Hematopoietic multipotent progenitor cell treated with erythropoietin and hydrocortisone succinate and interleukin-3 and kit ligand, for 8 days (in vitro differentiated cells): ENCODE measurements at places on chromosomes 2 and 18.
A peak's percentile ranks its signal among the peaks of the same experiment; 100 is the strongest.

DNA sequence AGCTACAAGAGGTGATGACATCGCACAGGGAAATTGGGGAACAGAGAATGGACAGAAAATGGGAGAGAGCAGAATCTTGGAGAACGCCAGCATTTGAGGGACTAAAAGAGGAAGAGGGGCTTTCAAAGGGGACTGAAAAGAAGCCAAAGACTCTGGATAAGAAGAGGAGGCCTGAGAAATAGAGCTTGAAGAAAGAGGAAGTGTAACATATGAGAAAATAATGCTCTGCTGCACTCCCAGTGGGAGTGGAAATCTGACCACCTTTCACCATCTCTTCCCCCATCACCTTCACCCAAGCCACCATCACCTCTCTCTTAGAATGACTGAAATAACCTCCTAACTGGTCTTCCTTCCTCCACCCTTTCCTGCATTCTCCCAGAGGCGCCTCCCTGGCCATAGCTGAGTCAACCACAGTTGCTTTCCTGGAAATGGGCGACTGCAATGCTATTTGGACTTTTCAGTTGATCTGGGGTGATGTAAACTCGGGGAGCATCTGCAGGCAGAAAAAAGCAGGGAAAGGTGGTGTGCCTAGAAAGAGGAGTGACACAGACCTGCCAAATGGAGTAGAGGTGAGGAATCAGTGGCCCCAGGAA is 16.8 kb downstream of the CXCR1 start:
- no peak for DNase-seq

- no peak for DNase-seq
Measured at GRCh38 chr2:219688560-219689445, 61.4 kb downstream of the SLC4A3 start.

- no peak for DNase-seq
Measured at GRCh38 chr18:23969664-23970063, 44.9 kb upstream of the TTC39C start.

- no peak for DNase-seq
Measured at GRCh38 chr2:44135771-44136170, 32.9 kb upstream of the PPM1B start.

- DNase-seq, result no peak
Measured at GRCh38 chr2:149076863-149077412, 38.4 kb downstream of the LYPD6B start.

- DNase-seq, result no peak
Measured at GRCh38 chr18:3042379-3042778, 29.4 kb upstream of the LPIN2 start.

DNA sequence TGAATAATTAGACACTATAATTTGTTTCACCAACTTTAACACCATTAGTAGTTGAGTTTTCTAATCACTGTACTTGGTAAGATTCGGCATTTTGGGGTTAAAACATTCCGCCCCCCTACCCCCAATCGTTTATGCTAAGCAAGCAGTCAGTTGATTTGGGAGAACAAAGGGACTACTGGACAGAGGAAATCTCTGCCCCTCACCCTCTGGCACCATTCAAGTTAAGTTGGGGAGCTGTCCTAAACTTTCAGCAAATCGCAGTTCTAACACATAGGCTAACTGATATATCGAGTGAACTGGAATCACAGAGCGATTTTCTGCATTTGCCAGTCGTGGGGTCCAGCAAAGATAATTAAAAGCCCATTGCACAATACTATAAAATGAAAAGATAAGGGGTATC is 5.6 kb downstream of the KLF7 start:
- DNase-seq, result no peak

- peak; percentile 68 for DNase-seq
Measured at GRCh38 chr18:77108001-77108692, 24.4 kb downstream of the MBP start.

GRCh38 chr2:74025971-74026612 is 41.4 kb downstream of the TET3 start:
- peak; percentile 82 for DNase-seq

DNA sequence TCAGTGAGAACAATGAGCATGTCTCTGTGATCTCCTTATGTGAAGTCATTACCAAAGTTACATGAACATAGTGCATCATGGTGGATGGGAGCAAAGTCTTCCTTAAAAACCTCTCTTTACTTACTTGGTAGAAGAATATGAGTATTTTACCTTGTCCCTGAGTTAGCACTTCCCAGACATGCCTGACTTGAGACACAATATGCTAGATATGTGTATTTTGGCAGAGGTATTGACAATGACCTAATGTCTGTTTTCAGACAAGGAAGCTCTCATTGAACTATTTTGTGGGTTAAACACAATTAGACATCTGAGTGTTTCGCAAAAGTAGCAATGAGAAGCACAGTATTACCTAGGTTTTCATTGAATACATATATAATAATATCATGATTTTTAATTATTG is 99.1 kb upstream of the MC4R start:
- DNase-seq, result no peak

- no peak for DNase-seq
Measured at GRCh38 chr18:68406761-68407160, 308.1 kb downstream of the TMX3 start.

GRCh38 chr2:106012591-106013347 is 181.3 kb downstream of the UXS1 start:
- no peak for DNase-seq

DNA sequence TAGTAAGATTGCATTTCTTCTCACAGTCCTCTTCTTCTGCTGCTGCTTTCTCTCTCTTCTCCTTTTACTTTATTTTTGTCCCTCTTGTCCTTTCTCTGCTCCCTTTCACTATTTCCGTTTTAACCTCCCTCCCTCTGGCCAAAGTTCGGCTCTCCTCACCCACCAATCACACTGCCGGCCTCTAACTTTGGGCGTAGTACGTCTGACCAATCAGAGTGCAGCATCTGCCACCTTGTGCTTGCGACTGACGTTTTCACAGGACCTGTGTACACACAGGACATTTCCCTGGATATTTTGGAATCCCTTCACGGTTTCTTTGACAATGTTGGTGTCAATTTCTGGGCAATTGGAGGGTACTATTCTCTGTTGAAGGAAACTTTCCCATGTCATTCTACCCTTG is 22.6 kb upstream of the ICOS start:
- DNase-seq, result no peak

- DNase-seq, result no peak
Measured at GRCh38 chr2:195396479-195396878, 260.5 kb upstream of the SLC39A10 start.

DNA sequence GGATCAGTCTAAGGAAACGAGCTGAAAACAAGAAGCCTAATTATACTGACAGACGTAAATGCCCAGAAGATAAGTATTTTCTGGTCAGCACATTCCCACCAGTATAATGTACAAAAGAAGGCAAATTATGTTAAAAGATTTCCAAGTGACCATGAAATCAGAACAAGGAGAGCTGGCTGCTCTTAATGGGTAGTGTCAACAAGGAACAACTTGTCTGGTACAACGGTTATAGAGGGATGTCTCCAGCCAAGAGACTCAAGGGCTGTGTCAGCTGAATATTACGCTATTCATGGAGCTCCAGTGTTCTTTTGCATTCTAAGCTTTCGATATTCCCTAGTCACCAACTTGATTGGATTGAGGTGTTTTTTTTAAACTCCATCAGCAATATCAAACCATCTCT is 8.6 kb upstream of the L3MBTL4 start:
- DNase-seq, result no peak

DNA sequence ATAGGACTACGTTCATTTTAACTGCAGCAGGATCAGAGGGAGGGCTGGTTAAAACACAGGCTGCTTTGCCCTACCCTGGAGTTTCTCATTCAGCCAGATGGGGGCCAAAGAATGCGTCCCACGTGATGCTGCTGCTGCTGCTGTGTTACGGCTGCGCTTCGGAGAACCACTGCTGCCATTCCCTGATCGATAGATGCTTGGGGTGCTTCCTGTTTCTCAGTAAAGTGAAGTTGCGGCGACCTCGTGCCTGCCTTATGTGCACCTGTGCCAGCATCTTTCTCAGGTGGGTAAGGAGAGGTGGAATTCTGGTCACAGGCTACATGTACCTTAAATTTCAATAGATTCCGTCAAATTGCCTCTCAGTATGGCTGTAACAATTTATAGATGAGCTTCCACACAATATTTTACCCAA is 24.7 kb upstream of the TOGARAM2 start:
- peak; percentile 40 for DNase-seq

GRCh38 chr2:5236249-5236648 is 455.9 kb upstream of the SOX11 start:
- DNase-seq, result no peak

DNA sequence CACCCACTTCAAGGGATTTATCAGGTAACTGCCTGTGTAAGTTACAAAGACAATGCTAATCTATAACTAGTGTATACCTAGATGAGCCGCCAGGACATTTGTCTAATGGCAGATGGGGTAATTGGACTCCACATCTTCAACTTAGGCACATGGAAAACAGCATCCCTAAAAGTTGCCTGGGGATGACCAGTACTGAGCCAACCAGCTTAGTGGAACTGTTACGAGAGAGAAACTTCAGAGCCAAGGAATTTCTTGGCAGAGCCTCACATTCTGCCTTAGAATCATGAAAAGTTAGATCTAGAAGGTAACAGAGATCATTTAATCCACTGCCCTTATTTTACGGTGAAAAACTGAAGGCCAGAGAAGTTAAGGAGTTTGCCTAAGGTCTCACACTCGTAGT is 15.5 kb upstream of the CLASP1 start:
- DNase-seq, result no peak

DNA sequence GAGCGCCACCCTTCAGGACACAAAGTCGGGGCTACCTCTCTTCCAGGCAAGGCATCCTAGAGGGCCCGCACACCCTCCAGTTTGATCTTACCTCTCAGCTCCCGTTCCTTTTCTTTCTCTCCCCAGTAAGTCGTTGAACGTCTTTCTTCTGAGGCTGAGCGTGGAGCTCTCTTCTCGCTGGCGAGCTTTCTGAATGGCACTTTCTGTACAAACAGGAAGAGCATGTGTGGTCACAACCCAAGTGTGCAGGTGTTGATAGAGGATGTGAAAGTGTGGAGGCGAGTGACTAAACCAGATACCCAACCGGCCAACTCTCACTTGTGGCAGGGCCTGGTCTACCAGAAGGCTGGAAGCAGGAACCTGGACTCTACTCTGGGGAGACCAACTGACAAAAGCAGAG is at the start of gene AFF3:
Gene AFF3, minus strand, starts transcription at position 198 of the 400 bp plus-strand sequence. CDS start 38,136 bp downstream, outside the sequence.
- DNase-seq, result no peak

- DNase-seq, result no peak
Measured at GRCh38 chr2:670637-671036, 6.6 kb downstream of the TMEM18 start.

DNA sequence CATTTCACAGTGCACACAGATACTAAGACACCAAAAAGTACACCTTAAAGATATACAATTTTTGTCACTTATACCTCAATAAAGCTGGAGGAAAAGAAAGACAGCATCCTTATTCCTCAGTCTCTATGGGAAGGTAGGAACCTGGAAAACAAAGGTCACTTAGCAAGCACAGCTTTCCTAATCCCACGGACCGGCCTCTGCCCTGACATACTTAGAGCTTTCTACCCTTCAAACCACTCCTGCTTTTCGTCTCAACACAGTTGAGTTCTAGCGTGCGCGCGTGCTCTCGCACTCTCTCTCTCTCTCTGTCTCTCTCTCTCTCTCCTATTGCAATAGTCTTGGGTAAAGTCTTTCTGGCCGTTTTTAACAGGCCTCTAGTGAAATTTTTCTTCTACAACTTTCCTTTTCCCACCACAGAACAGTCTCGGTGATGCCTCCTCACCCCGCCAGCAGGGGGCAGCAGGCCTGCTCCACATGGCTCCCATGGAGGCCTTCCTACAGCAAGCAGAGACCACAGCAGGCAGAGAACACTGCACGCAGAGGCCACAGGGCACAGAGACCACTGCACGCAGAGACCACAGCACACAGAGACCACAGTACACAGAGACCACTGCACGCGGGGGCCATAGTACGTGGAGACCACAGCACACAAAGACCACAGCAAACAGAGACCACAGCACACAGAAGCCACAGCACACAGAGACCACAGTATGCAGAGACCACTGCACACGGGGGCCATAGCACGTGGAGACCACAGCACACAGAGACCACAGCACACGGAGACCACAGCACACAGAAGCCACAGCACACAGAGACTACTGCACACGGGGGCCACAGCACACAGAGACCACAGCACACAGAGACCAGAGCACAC is 106.9 kb downstream of the FBXO15 start:
- peak; percentile 48 for DNase-seq

- DNase-seq, result no peak
Measured at GRCh38 chr2:105926960-105927678, 182.4 kb downstream of the NCK2 start.

DNA sequence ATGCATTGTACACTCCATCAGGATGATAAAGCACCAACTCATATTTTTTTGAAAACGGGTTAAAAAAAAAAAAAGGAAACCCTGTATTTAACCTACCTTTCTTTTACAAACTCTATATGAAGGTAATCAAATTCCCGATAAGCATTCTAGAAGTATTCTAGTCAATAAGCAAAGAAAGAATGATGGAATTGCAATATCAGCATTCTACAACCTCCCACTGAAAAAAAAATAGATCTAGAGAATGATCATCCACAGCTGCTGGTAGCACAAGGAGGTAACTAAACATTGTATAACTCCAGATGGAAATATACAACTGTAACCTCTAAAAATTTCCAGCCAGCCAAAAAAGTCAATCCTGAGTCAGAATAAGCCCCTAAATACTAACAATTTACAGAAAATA is 95.3 kb upstream of the DCC start:
- no peak for DNase-seq

- DNase-seq, result no peak
Measured at GRCh38 chr18:64276311-64277090, 127.6 kb upstream of the LINC00305 start.

- DNase-seq, result peak; percentile 8
Measured at GRCh38 chr2:175309799-175310198, 128.3 kb upstream of the ATP5MC3 start.

GRCh38 chr2:95311815-95312542 is 14.8 kb downstream of the KCNIP3 start:
- no peak for DNase-seq

GRCh38 chr2:236661762-236662110 is 92.1 kb downstream of the ACKR3 start:
- no peak for DNase-seq

- DNase-seq, result no peak
Measured at GRCh38 chr2:178628605-178629004, 148.3 kb downstream of the PLEKHA3 start.

- no peak for DNase-seq
Measured at GRCh38 chr2:207473931-207474235, 55.9 kb upstream of the CREB1 start.

DNA sequence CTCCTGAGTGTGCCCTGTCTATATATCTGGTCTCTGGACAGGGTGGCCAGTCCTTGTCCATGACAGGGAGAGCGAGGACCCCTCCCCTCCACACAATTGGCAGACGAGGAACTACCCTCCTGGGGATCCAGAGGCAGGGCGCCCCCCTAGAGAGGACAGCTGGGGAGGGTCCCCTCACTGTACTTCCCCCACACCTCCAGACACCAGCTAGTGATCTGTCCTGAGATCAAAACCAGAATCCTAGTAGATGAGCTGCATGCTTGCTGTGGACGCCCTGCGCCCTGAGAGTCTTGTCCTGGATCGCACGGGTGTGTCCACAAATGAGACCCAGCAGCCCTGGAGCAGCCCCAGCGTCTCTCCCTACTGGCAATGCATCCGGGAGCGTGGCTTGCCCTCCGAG is 83.4 kb upstream of the PXDN start:
- DNase-seq, result no peak
